ENCODE measurements at places on chromosomes 11 and 22.

DNA sequence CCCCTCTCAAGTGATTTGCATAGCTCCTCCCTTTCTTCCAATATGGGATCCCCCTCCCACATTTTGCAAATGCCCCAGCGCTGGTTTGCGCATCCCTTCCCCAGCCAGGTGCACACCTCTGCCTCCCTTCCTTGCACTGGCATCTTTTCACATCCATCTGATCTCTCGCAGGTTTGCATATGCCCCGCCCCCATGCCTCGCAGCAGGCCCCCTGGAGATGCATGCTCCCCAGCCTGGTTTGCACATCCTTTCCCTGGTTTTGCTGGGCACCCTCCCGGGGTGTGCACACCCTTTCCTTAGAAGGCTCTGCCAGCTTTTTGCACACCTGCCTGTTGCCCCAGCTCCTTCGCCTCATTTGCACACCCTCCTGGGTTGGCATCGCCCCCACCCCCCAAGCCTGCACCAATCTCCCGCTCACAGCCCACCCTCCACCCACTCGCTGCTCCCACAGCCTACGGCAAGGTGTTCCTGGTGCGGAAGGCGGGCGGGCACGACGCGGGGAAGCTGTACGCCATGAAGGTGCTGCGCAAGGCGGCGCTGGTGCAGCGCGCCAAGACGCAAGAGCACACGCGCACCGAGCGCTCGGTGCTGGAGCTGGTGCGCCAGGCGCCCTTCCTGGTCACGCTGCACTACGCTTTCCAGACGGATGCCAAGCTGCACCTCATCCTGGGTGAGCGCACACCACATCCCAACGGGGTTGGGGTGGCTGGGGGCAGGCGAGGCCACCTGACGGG, 917 bp downstream of the RPS6KA4 start:
- no peak for DNase-seq

- no peak for DNase-seq
Measured at GRCh38 chr22:39617970-39618757, 47.6 kb downstream of the CACNA1I start.

GRCh38 chr11:19689281-19690000, 23.2 kb upstream of the NAV2 start:
- DNase-seq: no peak

GRCh38 chr11:93000511-93001476, 31.3 kb downstream of the MTNR1B start:
- no peak for DNase-seq

GRCh38 chr11:19027829-19028595, 32.5 kb downstream of the MRGPRX2 start:
- DNase-seq: no peak

GRCh38 chr11:76243957-76244285, 37.6 kb upstream of the WNT11 start:
- no peak for DNase-seq

DNA sequence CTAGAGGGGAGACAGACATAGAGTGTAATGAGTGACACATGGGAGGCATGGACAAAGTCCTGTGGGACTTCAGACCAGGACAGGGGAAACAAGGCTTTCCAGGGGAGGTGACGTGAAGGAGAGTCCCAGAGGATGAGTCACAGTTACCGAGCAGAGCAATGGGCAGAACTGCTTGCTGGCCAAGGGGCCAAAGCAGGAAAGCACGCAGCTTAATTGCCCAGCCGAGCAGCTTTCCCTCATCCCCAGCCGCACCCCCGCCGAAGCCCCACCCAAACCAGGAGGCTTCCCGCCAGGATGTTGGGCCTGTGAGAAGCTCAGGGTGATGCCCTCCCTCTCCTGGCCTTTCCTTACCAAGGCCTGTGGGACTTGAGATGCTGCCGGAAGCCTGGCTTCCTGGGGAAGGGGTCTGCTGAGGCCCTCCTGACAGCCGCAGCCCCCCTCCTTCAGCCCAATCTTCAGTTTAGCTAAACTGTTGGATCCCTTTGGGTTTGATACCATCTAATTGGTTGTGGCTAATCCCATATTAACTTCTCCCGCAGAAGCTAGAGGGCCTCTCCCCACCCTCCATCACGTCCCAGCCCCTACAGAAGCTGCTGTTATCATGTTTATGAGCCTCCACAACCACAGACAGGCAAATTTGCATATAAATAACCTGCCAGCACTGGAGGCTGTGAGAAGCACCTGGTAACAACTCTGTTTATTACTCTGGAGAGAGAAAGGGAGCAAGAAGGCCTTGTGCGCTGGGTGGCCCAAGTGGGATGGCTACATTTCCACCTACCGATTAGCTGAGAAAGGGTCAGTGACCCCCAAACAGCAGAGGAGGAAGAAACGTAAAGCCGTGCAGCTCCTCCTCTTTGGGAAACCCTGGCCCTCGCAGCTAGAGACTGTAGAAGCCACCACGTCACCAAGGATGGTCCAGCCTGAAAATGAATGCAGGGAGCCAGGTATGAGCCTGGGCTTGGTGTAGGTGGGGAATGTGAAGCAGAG, 80.0 kb downstream of the TRIM29 start:
- DNase-seq: no peak

- DNase-seq: no peak
Measured at GRCh38 chr11:60485987-60486386, 6.6 kb upstream of the MS4A12 start.

GRCh38 chr11:35524780-35525179, 636 bp downstream of the PAMR1 start:
- DNase-seq: no peak

DNA sequence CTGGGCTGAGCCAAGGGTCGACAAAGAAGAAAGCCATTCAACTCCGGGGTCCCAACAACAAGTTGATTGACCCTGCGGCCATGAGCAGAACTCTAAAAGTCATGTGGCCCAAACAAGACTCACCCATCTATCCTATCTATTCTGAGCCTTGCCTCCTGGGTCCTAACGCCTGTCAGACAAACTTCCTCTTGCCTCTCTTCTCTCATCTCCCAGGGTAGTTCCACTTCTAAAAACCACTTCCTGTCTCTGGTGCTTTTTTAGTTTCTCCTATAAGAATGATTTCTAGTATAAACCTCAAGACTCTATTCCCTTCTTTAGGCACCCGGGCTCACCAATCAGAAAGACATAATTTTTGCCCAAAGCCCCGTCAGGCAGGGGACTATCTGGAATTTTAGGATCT, 530.2 kb downstream of the DLG2 start:
- DNase-seq: no peak

- DNase-seq: no peak
Measured at GRCh38 chr11:11467312-11467711, 114.3 kb upstream of the CSNK2A3 start.

DNA sequence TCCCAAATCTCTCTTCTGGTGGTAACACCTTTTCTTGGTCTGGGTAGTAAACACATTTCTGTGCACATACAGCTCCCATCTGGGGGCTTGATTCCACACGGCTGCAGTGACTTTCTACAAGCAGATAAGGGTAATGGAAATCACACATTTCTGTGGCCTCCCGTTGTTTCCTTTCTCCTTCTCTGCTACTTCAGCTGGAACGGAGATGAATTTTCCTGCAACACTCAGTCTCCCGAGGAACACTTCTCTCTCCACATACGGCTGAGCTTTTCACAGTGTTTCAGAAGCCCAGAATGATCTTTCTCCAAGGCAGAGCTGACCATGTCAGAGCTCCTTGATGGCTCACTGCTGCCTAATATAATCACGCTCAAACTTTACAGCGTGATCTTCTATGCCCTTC, 364.3 kb upstream of the NARS2 start:
- no peak for DNase-seq

GRCh38 chr22:50218996-50219727, 18.4 kb downstream of the SELENOO start:
- DNase-seq: no peak

- DNase-seq: no peak
Measured at GRCh38 chr11:132844956-132845696, 687.2 kb downstream of the OPCML start.

GRCh38 chr11:20111871-20112270, 48.4 kb downstream of the DBX1 start:
- no peak for DNase-seq

DNA sequence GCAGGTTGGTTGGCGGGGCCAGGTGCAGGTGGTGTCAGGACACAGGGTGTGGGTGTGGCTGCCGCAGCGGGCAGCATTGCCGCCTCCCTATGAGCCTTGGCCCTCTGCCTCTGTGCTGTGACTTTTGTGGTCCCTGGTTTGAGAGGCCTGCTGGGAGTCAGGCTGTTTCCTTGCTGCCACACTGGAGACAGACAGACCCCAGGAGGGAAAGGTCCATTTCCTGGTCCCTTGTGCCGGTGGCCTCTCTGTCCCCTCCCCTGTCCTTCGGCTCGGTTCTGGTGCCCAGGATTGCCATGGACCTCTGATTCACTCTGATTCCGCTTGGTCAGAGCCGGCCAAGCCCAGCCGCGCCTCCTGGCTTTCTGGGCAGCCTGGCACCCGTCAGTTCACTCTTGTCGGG, 196.9 kb downstream of the TBC1D22A start:
- DNase-seq: no peak

DNA sequence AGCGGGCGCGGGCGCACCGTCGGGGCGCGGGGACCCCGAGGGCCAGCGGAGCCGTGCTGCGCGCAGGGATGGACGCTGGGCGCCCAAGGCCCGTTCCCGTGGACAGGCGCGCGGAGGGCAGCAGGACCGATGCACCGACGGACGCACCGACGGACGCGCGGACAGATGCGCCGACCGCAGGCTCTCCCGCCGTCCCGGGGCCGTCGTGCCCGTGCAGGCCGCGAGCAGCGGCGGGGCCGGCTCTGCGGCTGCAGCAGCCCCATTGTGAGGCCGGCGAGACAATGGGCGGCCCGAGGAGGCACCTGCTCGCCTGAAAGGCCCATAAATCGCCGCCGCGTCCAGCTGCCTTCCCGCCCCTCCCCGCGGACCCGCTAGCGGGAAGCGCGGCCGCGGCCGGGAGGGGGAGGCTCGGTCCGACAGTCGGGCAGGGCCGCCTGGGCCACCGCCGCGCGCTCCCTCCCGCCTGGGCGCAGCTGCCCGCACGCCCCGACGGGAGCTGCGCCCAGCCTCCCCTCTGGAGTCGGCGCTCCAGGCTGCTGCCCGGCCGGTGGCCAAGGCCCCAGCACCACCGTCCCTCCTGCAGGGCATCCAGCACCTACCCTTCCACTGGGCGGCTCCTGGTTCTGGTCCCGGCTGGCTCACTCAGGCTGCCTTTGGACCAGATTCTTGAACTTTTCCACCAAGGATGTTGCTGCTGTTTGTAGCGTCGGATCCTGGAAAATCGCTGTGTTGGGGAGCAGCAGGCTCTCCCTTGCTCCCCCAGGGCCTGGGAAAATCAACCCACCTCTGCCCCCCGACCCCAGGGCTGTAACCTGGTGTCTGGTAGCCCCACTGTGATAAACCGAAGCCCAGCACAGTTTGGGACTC, 15.8 kb downstream of the CDKN1C start:
- DNase-seq: no peak

DNA sequence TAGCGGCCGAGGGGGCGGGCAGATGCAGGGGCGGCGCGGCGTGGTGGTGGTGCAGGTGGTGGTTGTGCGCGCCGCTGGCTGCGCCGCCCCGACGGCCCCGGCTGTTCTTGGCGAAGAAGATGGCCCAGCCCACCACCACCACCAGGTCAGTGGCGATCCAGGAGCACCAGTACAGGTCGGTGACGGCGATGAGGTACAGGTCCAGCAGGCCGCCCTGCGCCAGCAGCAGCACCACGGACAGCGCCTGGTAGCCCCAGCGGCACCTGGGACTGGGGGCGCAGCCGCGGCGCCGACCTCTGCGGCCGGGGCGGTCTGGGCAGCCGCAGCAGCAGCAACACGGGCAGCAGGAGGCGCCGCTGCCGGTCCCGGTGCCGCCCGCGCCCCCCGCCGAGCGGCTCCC, 879 bp downstream of the TMEM121B start:
- peak; percentile 60 for DNase-seq

GRCh38 chr22:44685384-44686056, 16.5 kb upstream of the PRR5 start:
- DNase-seq: peak; percentile 84

- peak; percentile 55 for DNase-seq
Measured at GRCh38 chr11:3855808-3856491, 486 bp downstream of the STIM1 start.

DNA sequence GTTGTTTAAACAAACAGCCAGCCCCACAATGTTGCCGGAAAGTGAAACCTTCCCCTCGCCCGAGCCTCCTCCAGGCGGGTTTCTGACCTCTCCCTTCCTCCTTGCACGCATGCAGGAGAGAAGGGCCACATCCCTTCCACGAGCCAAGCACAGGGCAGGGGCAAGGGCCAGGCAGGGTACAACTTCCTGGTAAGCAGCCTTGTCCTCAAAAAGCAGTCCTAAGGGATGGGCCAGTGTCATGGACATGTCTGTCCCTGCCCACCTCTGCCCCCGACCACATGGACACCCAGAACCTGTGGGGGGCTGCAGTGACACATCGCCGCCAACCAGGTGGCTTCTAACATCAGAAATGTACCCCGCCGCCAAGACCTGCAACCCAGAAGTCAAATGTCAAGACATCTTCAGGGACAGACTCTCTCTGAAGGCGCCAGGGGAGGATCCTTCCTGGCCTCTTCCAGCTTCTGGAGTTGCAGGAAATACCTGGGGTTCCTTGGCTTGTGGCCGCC, 145.3 kb downstream of the CRYBB2 start:
- no peak for DNase-seq

- no peak for DNase-seq
Measured at GRCh38 chr11:31247321-31247720, 122.2 kb downstream of the DCDC1 start.

GRCh38 chr22:44395118-44396005, 82.6 kb upstream of the SHISAL1 start:
- peak; percentile 8 for DNase-seq

DNA sequence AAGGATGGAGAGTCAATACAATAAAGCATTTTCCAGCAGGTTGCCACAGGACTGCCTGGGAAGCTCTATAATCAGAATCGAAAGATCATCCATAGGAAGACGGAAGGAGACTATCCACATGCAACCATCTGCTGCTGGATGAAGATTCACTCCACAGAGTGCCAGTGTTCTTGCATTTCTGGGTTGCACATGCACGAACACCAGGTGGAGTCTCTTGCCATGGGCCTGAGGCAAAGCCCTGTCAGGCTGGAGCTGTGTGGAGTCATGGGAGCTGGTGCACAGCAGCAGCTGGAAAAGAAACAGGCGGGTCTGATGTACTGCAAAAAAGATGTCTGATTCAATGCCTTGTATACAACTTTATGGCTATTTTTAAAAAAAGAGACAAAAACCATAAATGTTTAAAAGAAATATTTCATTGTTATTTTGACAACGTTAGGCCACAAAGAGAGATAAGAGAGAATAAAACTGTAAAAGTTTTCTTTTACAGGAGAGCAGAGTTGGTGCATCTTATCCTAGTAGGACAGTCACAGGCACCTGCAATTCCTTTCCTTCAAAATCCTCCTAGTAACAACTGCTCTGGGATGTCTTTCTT, 12.9 kb upstream of the FAT3 start:
- DNase-seq: no peak

DNA sequence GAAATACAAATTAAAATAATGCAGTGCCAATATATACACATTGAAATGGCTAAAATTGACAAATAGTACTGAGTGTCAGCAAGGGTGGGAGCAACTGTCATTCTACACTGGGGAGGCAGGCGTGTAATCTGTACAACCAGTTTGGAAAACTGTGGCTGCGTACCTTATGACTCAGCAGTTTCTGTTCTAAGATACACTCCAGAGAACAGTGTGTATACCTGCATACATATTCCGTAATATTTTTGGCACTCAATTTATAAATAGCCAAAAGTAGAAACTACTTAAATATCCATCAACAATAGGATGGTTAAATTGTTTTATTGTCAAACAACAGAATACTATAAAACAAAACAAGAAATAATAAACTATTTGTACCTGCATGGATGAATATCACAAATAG, 57.6 kb downstream of the RNF169 start:
- no peak for DNase-seq

GRCh38 chr22:32926600-32926999, 125.1 kb downstream of the TIMP3 start:
- no peak for DNase-seq

- no peak for DNase-seq
Measured at GRCh38 chr11:2989006-2989405, 3.1 kb downstream of the NAP1L4 start.

All from activated naive CD4-positive, alpha-beta T cell treated with anti-CD3 and anti-CD28 coated beads, Interleukin-2, amount 50 U/mL, for 16 hours (primary cell).